GM23248 (cell line): ENCODE measurements at places on chromosomes 2 and 18.

GRCh38 chr18:44025421-44025820, 655.3 kb upstream of the SETBP1 start:
- DNase-seq = no peak

GRCh38 chr2:199734011-199734410, 117.0 kb downstream of the FTCDNL1 start:
- peak; percentile 33 for DNase-seq

DNA sequence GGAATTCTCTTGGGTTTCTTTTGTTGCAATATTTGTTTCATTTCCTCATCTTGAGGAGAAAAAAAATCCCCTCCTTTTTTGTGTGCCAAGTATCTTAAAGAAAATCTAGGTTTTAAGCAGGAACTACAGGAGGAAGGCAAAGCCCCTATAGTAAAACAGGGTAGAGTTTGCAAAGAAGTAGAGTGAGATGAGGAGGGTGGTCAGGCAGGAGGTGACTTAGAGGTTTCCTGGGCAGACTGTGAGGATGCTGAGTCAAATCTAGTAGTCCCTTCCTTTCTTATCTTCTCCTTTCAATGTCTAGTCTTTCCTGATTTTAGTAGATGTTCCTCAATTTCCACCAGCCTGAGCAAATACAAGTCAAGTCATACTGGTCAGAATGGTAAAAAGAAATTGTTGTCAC, 222.5 kb downstream of the PMAIP1 start:
- DNase-seq = no peak

GRCh38 chr2:65353927-65354326, 78.5 kb downstream of the SPRED2 start:
- no peak for DNase-seq

- no peak for DNase-seq
Observed at GRCh38 chr2:2847209-2847676, 516.2 kb upstream of the MYT1L start.

DNA sequence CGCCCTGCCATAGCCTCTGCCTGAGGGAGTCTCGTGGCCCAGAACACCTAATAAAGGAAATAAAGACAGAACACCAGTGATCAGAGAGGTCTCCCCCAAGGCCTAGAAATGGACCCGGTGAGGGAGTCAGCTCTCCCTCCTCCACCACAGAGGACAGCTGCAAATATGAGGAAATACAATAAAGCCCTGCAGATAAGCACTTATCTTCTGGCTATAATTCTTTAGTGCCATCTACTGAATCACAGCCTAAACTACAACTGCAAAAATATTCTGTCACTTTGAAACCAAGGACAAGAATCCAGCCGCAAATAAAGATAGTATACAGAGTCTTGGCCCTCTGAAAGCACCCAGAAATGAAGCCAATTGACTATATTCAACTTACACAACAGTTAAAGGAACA, 42.4 kb upstream of the TACR1 start:
- peak; percentile 17 for DNase-seq

GRCh38 chr2:73243884-73244570, 9.9 kb downstream of the CCT7 start:
- DNase-seq = peak; percentile 70

DNA sequence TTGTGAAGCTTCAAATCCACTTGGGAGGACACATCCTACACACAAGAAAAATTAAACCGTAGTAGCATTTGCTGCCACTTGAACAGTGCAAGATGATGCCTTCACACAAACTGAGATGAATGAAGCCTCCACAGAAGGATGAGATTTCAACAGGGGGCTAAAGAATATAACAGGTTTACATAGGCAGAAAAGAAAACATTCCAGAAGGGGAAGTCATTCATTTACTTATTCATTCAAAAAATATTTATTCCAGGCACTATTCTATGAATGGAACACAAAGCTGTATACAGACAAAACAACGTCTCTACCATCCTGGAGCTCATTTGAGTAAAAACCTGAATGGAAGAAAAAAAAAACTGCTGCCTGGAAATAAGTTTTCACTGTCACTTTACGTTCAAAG, 170.5 kb downstream of the CDH20 start:
- DNase-seq = peak; percentile 14

- no peak for DNase-seq
Observed at GRCh38 chr2:105140240-105140568, 101.3 kb upstream of the GPR45 start.

DNA sequence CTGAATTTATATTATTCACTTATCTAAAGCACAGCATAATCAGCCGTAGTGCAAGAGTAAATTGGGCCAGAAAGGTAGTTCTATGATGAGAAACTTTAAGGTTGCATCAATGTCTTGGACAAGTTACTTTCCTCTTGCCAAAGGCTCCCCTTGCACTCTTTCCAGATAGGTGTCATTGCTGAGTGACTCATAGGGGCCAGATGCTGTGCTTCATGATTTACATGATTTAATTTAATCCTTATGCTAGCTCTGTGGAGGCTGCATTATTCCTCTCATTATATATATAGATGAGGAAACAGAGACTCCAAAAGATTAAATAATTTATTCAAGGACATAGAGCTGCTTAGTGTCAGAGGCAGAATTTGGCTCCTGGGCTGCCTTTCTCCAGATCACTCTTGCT, 5.0 kb downstream of the CFAP221 start:
- DNase-seq = peak; percentile 81

DNA sequence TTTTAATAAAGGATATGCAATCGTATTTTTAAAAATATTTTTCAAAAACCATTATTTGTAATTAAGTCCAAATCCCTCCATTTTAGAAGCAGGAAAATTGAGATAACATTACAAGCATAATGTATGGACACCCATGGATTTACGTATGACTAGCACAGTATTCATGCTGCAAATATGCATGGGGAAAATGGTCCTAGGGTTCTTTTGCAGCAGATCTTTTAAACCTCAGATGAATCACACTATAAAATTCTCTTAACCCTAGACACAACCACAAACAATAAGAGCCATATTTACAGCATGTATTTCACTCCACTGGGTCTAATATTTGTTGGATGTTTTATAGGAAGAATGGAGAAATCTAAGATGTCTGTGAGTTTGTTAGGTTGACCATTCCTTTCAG, 453.4 kb downstream of the TGIF1 start:
- peak; percentile 91 for DNase-seq

- peak; percentile 12 for DNase-seq
Observed at GRCh38 chr18:48930926-48931325, 19.8 kb downstream of the SMAD7 start.

- peak; percentile 45 for DNase-seq
Observed at GRCh38 chr2:33131749-33132148, 185.0 kb downstream of the LTBP1 start.

- DNase-seq = no peak
Observed at GRCh38 chr2:133480707-133481429, 87.4 kb downstream of the NCKAP5 start.

DNA sequence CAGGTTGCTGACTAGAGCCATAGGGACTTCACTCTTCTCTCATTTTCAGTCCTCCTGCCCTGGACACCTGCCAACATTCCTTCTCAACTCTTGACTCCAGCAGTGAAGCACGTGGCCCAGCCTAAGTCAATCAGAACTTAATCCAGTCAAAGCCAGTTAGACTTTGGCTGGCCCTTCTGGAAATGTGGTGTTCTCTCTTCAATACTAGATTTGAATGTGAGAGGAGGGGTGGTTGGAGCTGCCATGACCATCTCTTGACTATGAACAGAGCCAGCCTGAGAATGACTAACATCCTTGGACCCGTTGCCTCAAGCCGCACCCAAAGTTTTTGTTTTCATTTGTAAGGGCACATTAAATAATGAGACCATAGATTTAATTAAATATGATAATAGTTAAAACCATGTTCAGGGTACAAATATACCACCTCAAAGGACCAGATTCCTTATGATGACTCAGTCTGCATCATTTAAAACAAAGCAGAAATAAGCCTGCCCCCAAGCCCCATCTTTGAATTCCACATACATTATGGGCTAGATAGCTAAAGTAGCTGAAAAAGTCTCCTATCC, 49.7 kb upstream of the RASGRP3 start:
- peak; percentile 65 for DNase-seq

- peak; percentile 27 for DNase-seq
Observed at GRCh38 chr2:73993778-73994177, 9.1 kb downstream of the TET3 start.

GRCh38 chr18:6366776-6367175, 47.9 kb downstream of the L3MBTL4 start:
- DNase-seq = no peak

- DNase-seq = no peak
Observed at GRCh38 chr2:147250652-147251356, 594.0 kb upstream of the ACVR2A start.

- peak; percentile 46 for DNase-seq
Observed at GRCh38 chr2:83196225-83196624, 1262.9 kb downstream of the SUCLG1 start.

DNA sequence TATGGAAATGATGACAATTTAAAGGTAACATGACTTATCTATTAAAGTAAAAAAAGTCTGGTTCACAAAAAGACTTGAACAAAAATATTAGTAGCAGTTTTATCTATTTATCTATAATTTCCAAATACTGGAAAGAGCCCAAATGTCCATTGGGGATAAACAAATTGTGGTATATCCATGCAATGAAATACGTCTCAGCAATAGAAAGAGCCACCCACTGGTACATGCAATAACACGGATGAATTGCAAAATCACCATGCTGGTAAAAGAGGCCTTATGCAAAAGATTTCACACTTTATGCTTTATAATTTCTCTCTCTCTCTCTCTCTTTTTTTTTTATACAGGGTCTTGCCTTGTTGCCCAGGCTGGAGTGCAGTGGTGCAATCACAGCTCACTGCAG, 91.4 kb upstream of the ASAP2 start:
- no peak for DNase-seq

DNA sequence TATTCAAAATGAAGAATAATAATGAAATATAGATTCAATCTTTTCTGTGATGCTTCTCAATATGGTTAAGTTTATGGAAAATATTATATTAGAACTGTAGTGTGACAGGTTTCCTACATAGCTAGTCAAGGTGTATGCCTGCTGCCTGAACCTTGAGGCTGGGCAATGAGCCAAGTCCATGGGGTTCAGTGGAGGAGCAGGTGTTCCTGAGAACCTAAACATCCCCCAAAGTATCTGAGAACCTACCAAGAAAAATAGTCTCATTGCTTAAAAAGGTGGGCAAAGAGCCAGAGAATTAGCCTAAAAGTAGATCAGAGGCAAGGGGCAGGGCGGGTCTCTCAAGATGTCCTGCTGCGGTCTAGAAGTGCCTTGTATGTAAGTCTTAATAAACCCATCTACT, 185.9 kb upstream of the SPHKAP start:
- DNase-seq = no peak

GRCh38 chr2:83291083-83291482, 1168.0 kb downstream of the SUCLG1 start:
- no peak for DNase-seq

GRCh38 chr2:241066893-241067341, 35.2 kb downstream of the MTERF4 start:
- peak; percentile 25 for DNase-seq
